ENCODE measurements at places on chromosomes 7 and 10.
A peak's percentile ranks its signal among the peaks of the same experiment; 100 is the strongest.

DNA sequence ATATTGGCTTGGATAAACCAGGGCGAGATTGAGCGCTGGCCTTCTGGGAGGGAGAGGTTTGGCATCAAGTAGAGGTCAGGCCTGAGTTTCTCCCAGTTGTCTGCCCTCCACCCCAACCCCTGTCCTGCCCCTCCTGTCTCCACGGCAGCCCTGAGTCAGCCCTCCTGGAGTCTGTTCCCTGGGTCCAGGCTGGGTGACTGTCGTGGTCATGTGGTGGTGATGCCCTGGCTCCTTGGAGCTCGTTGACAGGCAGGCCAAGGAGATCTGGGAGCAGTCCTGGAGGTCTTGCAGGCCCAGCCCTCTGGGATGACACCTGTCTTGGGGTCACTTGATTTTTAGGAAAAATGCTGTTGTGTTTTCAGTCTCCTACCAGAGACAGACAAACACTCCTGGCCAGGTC, 53.6 kb upstream of the PODXL start:
- no peak for DNase-seq
- no peak overlapping the region for H3K4me3 ChIP-seq
- no peaks in the 10 kb centered on the region for H3K27me3 ChIP-seq
- H3K4me1 ChIP-seq = peaks cover 18% of the 10 kb centered on the region

GRCh38 chr7:5695727-5696345, 85.6 kb downstream of the RNF216 start:
- H3K27me3 ChIP-seq = no peaks in the 10 kb centered on the region
- peaks cover 83% of the 10 kb centered on the region for H3K4me1 ChIP-seq
- no peak overlapping the region for H3K4me3 ChIP-seq
- peak overlapping the region; percentile 86 for H3K27ac ChIP-seq
- peak; percentile 31 for DNase-seq

DNA sequence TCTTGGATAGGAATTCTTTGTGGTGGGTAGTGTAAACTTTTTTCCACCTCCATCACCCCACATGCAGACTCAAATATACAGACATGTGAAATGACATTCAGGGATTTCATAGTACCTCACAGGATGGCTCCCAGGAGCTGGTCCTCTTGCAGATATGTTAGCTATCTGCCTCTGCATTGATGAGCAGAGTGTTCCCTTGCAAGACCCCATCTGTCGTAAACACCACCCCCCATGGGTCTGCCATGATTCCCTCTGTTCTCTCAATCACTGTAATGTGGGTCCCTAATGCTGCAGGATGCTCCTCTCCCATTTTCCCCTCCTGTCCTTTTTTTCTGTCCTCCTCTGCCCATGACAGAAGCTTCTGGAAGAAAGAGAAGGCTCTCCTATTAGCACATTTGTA, 391.2 kb upstream of the PODXL start:
- no peaks in the 10 kb centered on the region for H3K36me3 ChIP-seq
- no peak overlapping the region for H3K4me3 ChIP-seq
- DNase-seq = no peak
- H3K4me1 ChIP-seq = peaks cover 8% of the 10 kb centered on the region
- no peaks in the 10 kb centered on the region for H3K27me3 ChIP-seq

DNA sequence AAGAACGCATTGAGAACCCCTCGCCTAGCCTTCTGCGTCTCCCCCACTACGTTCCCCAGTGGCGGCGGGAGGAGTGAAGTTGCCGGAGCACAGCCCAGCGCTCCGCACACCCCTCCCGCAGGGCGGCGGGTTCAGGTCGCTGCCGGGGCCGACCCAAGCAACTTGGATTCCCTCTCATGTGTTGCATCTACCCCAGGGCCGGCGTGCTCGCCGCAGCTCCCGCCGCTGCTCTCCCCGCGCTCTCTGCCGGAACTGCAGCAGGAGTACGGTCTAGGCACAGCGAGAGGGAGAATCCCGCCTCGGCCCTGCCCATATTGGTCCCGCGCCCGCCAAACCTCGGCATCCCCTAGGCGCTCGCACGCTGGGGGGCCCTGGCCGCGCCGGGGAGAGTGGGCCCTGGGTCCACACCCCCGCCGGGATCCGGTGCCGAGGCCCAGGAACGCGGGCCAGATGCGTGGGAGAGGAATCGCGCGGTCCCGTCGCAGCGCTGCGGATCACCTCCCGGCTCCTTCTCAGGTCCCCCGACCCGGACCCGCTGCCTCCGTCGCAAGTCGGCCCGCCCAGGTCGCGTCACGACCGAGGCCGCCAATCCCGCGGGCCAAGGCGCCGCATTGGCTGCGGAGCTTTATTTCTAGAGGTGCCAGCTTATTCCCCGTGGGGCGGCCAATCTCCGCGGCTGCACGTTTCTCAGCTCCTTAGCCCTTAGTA, 648 bp upstream of the TMEM243 start:
- peaks cover 10% of the 10 kb centered on the region for H3K4me1 ChIP-seq
- H3K27me3 ChIP-seq = no peaks in the 10 kb centered on the region
- H3K4me3 ChIP-seq = peak overlapping the region; percentile 82
- no peaks in the 10 kb centered on the region for H3K36me3 ChIP-seq
- H3K27ac ChIP-seq = peak overlapping the region; percentile 75

DNA sequence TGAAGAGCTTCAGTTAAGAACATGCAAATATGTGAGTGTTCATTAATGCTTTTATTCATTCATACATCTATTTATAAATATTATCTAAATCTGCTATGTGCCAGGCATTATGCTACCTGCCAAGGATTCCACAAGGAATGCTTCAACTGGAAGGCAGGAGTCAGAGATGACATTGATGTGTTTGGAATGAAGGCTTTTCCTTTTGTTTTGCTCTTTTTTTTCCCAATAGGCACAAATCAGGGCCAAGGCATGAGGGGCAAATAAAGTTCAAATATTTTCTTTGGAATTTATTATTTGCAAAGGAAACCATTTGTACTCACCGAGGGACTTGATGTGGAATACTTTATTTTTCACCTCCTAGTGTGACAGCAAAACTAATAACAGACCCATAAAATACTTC, 530.3 kb downstream of the ARL4A start:
- no peaks in the 10 kb centered on the region for H3K4me1 ChIP-seq
- no peak overlapping the region for H3K4me3 ChIP-seq
- no peaks in the 10 kb centered on the region for H3K36me3 ChIP-seq

GRCh38 chr10:93593749-93594148, 7.3 kb downstream of the RBP4 start:
- H3K36me3 ChIP-seq = no peaks in the 10 kb centered on the region
- no peak for DNase-seq
- H3K27ac ChIP-seq = no peak overlapping the region
- H3K4me1 ChIP-seq = no peaks in the 10 kb centered on the region
- H3K4me3 ChIP-seq = no peak overlapping the region
